Stimulated activated CD4-positive, alpha-beta T cell treated with anti-CD3 and anti-CD28 coated beads, Interleukin-4, amount 100 ng/mL, for 4 hours (primary cell): ENCODE measurements at places on chromosomes 7 and 10.

DNA sequence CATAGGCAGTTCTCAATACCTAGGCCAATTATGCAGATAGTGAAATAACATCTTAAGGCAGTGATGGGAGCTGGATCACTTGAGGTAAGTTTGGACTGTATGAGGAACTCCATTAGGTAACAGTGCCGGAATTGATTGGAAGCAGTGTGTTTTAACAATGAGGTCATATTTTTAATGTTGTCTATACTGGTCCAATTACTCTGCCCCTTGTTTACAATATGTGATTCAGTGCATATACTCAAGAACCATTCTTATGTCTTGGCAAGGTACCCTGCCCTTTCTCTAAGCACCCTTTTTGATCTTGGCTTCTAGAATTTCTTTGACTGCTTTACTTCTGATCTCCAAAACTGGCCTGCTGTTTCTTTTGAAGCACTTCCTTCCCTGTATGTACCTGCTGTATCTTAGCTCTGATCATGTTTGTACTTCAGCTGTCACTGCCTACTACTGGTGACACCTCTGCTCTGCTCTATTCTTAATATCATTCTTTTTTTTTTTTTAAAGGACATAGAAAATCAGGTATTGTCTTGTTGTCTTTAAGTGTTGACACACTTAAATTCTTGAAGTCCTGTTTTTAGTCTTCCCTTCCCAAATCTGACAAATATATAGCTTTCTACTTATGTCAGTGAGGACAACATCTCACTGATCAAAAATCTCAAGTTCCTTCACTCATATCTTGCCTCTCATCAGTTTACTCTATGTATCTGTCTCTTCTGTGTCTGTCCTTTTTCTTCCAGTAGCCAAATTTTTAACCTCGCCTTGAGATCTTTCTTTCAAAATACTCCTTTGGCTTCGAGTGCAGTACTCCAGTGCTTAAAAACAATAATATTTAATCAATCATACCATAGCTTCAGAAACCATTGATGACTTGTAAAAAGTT is 46.4 kb upstream of the RPA3 start:
- DNase-seq, result no peak

GRCh38 chr7:111459757-111460280 is 102.5 kb downstream of the IMMP2L start:
- no peak for DNase-seq

- no peak for DNase-seq
Measured at GRCh38 chr7:145909991-145910513, 206.5 kb upstream of the CNTNAP2 start.

DNA sequence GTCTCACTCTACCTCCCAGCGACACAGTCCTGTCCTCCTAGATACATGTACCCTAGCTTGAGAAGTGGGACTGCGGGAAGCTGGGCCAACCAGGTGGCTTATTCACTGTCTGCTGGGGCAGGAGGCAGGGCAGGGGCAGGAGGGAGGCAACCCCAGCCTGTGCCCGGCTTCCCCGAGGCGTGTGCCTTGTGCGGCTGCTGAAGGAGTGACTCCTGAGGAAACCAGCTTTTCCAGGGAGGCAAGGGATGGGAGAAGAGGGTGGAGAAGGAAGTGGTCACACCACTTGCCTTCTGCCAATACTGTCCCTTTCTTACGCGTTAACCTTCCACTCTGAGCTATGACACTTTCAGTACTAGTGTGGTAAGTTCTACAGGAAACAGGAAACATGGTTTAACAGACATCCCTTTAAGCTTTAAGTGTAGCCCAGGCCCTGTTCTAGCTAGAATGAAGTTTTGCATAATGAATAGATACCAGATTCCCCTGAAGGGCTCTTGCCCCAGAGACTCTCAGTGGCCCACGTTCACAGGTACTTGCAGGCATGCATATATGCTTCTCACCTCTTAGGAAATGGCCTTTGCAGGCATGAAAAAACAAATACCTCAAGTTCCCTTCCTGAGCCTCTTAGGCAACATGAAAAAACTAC is 40.6 kb downstream of the SYPL1 start:
- DNase-seq, result peak; percentile 15

DNA sequence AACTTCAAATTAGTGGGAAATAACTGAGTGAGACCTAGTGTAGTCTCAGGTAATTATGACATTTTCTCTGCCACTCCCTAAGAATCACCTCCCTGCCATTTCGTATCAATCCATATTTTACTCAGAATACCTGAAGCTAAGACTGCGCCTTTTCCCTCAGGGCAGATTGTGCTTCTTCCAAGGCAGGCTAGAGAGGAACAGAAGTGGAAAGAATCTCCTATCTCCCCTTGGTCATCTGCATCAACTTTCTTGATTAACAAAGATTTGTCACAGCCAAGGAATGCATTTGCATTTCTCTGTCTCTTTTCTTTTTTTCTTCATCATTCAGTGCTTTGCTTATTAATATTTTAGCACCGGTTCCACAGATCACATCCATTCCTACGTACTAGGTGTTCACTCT is 119.1 kb downstream of the PTPRZ1 start:
- DNase-seq, result no peak

DNA sequence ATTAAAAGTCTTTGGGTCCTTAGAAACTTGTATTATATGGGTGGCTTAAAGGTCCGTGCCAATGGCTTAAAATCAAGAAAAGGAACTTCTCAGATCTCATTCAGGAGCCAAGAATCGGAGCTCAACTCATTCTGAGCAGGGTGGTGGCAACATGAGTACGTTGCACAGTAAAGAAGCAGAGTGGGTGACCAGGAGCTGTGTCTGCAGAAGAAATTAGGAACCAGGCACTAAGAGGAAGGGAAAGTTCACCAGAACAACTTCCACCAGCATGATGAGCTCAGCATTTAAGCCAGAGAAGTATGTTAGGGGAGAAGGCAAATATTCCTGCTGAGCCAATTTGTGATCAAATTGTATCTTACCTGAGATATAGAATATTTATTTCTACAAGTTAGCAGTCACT is 236.0 kb upstream of the NRP1 start:
- DNase-seq, result no peak

GRCh38 chr7:86049910-86050309 is 593.8 kb upstream of the GRM3 start:
- DNase-seq, result no peak

DNA sequence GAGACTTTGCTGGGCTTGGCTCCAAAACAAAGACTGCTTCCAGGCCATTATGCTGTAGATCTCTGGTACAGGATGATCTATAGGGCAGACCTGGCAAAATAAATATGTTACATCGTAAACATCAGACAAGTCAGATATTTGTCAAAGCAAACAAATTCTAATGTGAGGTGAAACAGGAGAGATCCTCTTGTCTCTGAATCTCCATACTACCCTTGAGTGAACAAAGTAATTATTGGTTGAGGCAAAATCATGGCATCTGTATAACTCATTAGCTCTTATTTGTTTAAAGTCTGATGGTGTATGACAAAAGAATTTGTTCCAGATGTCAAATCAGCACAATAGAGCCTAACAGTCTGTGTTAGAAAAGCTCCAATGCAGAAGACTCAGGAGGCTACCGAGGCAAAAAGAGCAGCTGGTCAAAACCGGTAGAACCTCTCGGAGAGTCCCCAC is 1291.5 kb downstream of the TYW1 start:
- no peak for DNase-seq

GRCh38 chr7:73470208-73470607 is 36.6 kb downstream of the FZD9 start:
- no peak for DNase-seq

DNA sequence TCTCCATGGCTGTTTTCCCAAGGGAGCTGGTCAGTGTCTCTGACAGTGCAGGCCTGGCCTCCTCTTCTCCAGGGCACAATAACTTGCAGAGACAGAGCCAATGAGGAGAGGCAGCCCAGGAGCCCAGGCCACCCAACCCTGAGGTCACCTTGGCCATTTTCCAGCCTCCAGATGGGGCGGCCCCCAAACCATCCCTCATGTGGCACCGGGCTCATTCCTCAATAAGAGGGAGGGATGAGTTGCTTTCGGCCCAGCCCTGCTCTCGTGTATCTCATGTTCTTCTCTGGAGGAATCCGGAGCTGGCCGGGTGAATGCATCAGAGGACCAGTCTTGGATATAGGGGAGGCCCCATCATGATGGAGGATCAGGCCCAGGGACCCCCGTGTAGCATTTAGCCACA is 98.9 kb downstream of the C10orf105 start:
- DNase-seq, result no peak

DNA sequence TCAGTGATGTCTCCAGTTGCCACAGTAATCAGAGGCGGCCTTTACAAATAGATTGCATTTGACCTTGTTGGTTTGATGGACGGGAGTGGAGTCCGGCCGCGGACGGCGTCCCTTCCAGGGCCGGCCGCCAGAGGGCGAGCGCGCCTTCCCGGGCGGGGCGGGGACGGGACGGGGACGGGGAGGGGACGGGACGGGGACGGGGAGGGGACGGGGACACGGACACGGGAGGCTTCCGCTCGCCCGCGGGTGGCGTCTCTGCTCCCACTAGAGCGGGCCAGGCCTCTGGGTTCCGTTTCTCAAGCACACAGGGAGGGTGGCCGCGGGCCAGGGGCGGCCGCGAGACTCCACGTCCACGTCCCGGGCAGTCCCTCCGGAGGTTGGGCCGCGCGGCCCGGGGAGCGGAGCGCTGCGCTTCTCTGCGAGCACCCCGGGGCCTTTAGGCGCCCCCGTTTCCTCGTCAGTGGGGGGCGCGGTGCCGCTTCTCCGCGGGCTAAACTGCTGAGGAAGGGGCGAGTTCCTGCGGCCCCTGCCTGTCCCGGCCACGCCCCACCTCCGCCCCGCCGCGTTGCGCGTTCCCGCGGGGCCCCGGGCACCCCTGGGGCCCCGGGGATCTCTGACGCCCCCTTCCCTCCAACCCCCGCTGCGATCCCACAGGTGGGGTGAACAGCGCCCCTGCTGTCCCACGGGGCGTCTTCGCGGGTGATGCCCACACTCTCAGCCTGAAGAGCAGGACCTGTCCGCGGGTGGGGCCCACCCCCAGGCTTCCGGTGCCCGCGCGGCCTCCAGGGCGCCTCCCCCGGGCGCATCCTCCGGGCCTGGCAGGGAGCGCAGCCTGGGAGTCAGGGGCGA is 84.2 kb upstream of the MKI67 start:
- DNase-seq, result peak; percentile 74

DNA sequence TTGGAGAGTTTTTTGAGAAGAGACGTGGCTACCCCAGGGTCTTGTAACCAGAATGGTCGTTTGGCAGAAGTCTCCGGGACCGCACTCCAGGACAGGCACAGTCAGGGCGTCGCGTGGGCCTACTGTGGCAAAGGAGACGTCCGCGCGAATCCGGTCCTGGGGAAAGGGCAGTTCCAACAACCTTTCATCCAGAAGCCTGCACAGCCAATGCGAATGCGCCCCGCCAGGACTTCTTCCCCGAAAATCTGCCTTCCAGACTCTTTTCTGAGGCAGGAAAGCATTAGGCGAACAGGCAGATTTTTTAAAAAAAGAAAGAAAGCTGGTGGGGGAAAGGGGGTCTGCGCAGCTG is 2.0 kb downstream of the HPSE2 start:
- DNase-seq, result no peak

DNA sequence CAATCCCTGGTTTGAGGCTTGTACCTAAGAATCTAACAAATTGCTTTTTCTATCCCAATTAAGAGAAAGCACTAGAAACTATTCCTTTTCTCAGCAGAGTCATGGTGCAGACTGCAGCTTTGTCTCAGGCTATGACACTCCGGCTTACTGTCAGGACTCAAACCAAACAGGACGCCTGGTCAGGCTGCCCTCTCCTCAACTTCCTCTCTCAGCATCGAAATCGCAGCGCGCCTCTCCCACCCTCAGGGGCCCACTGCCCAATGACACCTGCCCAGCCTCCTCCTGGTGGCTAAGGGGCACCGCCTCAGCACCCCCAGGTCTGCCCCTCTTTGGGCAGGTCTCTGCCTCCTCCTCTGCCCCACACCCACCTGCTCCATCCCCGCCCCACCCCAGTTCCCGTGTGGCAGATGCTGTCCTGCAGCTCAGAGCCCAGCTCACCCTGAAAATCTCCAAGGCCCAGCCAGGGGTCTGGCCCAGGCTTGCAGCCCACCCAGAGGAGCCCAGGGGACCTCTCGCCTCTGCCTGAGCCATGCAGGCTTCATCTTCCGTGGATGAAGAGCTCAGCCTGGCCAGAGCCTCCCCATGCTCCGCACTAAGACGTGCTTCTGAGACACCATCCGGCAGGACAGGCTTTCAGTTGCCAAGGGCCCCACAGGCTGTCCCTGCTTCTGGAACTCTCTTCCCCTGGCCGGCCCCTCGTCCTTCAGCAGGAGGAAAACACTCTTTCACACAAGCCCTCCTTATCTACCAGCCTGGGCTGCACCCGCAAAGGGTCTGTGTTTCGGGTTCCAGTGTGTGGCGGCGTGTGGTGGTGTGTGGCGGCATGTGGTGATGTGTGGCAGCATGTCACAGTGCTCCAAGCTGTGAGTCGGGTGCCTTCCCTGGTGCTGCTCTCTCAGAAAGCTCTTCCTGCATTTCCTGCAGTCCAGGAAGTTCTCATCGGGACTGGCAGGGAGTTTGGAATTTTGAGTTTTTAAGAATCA is 16.4 kb upstream of the PTPRN2 start:
- DNase-seq, result no peak

DNA sequence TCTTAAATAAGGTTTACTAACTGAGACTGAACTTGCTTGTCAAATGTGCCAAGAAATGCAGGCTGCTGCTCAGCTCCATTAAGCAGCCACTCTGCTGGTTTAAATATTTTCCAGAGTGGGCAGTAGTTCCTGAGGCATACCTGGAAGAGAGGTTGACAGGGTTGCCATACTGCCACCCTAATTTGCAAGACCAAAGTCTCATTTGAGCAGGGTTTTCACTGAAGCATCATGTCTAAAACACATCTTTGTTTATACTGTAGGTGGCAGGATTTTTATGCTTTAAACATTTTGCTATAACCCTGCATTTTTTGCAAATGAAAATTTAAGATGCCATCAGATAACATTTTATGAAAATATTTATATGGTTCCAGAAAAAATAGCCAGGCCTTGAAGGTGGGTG is 618.0 kb upstream of the LRRTM3 start:
- DNase-seq, result no peak
